NCI-H2081 (cell line): ENCODE measurements at places on chromosomes 7 and 10.

GRCh38 chr7:73437091-73437490 is 3.5 kb downstream of the FZD9 start:
- DNase-seq = peak; percentile 44

- DNase-seq = no peak
These were observed 704 bp downstream of the ZNRF2 start for GRCh38 chr7:30285067-30285535.

- DNase-seq = no peak
These were observed 31.4 kb downstream of the LRMDA start for GRCh38 chr10:75462865-75463264.

GRCh38 chr7:66571568-66571967 is 57.1 kb upstream of the KCTD7 start:
- no peak for DNase-seq

DNA sequence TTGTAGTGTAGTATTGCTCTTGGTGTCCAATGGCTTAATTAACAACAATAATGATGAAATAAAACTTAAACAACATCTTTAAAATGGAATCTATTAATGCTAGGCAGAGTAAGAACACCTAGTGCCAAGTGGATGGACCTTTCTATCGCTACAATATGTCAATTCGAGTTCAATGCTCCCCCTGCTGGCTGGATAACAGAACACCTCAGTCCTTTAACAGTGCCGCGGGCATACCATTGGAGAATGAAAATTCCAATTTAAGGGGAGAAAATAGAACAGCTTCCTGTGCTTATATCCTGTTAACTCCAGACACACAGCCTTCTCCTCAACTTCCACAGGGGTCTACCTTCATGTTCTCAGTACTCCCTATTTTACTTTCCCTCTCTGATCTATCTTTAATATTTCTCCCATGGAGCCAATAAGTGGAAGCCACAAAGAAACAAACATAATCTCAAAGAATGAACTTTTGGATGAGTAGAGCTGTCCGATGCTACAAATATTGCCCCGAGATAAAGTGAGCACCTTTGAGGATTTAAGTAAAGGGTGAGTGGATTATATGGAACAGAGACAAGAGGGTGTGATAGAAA is 41.4 kb downstream of the COL1A2 start:
- peak; percentile 82 for DNase-seq

DNA sequence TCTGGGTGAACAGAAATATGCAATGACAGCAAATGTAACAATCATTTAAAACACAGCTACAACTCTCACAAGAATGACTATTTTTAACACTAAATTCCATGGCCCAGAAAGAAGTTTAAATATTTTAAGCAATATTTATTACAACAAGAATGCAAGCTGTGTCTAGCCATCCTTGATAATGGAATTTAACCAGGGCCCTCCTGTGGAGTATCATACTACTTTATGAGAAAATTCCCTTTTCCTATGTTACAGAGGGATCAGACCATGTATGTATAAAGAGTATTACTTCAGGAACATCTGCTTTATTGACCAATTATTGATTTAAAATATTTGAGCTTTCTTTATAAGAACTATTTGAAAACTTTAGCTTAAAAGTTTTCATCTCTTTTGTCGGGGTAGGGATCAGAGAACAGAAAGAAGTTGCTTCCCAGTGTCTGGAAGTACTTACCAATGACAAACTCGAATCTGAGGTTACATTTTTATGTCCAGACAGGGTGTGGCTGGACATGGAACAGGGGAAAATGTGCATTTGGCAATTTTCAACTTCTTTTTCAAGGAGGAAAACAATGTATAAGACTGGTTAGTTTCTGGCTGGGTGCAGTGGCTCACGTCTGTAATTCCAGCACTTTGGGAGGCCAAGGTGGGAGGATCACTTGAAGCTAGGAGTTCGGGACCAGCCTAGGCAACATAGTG is 48.3 kb upstream of the NRBF2 start:
- no peak for DNase-seq

DNA sequence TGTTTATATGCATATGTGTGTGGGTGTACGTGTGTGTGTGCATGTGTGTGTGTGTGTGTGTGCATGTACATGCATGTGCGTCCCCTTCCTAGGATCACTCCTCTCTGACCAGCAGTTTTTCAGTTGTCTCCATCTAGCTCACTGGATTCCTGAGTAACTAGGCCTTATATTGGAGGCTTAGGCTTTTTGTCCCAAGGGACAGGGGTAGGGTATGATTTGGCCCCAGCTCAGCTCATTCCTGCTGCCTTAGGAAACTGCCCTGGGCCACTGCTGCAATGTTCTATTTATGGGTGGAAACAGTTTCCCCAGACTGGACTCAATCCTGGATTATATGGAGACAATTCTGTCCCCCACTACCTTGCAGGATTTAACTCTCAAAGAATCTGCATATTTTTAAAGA is 68.8 kb upstream of the SDK1 start:
- DNase-seq = no peak

GRCh38 chr7:20865684-20866083 is 79.0 kb upstream of the SP8 start:
- no peak for DNase-seq

DNA sequence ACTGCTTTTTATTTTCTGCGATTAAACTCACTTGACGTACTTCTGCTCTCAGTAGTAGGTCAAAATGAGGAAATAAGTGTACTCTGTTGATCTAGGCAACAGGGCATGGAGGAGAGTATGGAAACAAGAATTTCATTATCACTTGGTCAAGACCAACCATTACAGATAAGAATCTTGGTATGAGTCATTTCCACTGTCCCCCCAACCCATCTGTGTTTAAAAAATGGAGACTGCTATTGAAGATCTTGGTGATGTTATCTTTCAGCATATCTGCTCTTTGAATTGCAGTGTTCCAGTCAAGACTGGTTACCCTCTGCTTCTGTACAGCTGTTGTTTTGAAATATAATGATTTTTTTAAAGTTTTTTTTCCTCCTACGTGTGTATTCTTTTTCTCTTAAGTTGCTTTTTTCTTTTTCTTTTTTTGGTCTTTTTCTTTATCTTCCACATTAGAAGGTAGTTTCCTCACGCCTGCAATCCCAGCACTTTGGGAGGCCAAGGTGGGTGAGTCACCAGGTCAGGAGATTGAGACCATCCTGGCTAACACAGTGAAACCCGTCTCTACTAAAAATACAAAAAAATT is 11.7 kb downstream of the STAM start:
- no peak for DNase-seq

GRCh38 chr10:21720090-21720489 is 186.1 kb downstream of the MLLT10 start:
- no peak for DNase-seq

GRCh38 chr10:17781856-17782255 is 27.3 kb upstream of the MRC1 start:
- DNase-seq = no peak

- DNase-seq = no peak
These were observed 207.4 kb downstream of the TNS3 start for GRCh38 chr7:47374538-47374937.

GRCh38 chr10:35379226-35380137 is 43.2 kb downstream of the CCNY start:
- DNase-seq = no peak

DNA sequence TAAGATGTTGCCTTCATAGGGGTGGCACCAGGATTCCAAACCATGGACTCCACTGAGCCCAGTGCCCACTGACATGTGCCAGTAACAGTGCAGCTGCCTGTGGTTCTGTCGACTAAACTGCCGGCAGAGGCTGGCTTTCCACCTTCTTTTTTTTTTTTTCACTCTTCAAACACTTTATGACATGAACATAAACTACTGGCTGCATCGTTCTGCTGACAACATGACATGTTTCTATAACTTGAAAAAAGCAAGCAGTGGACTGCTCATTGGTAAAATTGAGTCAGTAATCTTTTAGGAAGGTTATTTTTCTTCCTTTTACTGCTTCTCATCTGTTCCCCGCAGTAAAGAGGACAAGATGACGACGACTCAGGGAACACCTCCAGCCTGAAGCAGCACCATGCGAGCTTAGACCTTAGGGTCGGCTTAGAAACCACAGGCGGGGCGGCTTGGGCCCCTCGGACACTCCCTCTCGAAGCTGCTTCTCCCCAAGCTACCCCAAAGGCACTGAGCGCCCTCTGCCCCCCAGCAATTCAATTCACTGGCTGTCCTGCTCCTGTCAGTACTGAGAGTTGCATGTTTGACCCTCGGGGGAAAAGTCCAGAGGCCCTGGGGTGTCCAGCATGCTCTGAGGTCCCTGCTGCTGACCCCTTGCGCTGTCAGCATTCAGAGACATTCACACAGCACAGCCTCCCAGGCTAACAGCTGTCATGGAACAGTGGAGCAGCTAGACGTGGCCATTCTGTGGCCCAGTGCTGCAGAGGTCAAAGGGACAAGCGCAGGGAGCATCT is 112.5 kb downstream of the EGFR start:
- DNase-seq = no peak

- DNase-seq = no peak
These were observed 40.6 kb upstream of the PIK3CG start for GRCh38 chr7:106824458-106824857.

GRCh38 chr7:13827716-13828115 is 161.8 kb downstream of the ETV1 start:
- no peak for DNase-seq

GRCh38 chr7:46454816-46455215 is 533.7 kb upstream of the IGFBP3 start:
- DNase-seq = no peak

DNA sequence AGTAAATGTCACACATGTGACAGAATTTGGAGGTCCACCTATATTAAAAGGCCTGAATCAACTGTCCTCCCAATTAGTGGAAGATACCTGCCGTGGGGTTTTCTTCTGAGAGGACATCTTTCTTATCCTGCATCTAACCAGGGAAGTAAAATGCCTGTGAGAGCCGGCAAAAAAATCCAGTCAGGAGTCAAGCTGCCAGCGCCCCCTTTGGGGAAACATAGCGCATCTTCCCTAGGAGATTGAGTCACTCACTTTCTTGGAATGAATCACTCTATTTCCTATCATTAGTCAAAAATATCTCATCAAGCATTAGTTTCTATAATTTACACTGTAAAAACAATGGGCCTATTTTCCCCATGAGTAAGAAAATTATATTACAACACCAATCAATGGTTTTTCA is 66.4 kb upstream of the ANK3 start:
- DNase-seq = no peak

DNA sequence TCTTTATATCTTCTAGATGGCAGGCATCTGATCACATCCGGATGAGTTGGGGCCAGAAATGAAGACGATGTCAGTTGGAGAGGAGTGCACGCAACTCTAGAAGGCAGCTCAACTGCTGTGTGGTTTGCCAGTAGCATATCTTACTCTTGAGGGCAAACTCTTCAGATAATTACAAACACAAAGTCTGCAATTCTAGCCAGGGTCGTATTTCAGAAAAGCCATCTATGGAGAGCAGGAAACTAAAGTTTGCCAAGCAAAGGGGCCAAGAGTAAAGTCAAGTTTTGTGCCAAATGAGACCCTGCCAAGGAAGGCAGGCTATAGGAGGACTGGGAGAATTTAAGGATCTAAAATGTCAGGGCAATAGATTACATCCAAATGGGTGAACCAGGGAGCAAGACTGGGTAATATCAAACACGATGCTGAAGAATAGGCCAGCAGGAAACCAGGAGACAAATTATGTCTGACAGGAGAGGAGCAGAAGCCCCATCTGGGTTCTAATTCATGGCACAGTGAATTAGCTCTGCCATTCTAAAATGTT is 312.5 kb upstream of the SEMA3C start:
- no peak for DNase-seq

- DNase-seq = no peak
These were observed 13.6 kb downstream of the CAMK2B start for GRCh38 chr7:44311561-44312495.

DNA sequence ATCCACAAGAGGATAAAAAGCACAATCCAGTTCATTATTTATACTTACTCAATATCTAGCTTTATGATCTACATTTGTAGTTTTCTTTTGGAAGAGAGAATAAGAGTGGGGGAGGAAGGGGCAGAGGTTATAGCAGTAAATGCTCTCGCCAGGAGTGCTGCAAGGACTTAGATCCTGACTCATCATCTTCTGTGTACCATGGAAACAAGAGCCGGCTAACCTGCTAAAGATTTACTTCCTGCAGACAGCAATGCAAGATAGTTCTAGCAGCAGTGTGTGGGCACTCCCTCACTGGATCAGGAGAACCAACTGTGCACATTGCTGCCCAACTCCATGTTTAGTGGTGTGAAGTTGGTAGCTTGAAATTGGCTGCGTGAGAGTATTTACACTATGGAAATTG is 47.7 kb upstream of the TRIL start:
- DNase-seq = no peak

- DNase-seq = no peak
These were observed 562 bp downstream of the GRK5 start for GRCh38 chr10:119207713-119208552.

- DNase-seq = peak; percentile 70
These were observed 89.4 kb upstream of the SEMA3E start for GRCh38 chr7:83738291-83738835.

DNA sequence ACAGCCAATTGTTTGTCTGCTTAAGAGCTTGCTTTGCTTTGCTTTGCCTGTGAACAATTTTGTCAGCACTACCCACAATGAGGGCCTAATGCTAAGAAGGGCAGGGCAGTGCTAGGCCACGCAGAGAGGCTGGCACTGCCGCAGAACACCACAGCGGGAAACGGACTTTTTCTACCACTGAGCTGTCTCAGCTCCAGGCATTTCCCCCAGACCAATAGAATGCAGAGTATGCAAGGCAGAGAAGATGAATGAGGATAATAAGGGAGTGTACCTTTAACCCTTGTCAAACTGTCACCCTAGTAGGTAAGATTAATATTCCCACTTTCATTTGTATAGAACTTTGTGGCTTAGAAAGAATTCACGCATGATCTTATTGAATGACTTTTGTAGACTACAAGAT is 104.5 kb downstream of the SH3PXD2A start:
- no peak for DNase-seq

GRCh38 chr7:150863946-150864345 is 11.6 kb downstream of the AOC1 start:
- no peak for DNase-seq

DNA sequence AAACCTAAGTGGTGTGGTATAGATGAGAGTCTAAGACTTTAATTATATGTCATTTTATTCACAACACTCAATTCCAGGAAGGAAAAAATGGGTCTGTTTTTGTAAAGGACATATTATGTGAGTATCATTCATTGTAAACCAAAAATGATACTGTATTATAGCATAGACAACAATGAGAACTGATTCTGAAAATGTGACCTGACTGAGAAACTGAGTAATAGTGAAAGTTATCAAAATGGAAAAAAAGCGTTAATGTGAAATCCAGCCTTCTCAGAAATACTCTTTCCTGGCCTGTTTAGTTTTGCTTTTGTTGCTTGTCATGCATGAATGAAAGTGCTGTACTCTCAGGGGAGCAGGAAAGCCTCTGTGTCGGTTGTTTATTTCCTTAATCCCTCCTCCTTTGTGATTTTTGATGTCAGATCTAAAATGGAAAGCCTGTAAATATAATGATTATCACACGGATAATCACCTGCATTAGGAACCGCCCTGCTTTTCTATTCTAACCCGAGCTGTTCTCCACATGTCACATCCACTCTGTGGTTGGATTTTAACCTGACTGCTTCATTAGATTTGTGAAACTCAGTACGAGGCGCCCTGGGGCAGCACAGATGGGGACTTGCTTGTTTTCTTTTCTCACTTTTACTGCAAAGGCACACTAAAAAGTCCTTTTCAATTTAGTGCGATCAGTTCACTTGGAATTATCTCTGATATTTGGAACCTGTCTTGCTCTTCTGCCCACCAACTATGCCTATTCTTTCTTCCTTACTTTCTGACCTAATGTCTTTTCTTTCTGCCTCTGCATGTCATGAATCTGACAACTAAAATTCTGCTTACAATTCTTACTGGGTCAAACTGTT is 240.9 kb upstream of the KAT6B start:
- peak; percentile 66 for DNase-seq
